HCEC 1CT (cell line): ENCODE measurements at places on chromosomes 2 and 18.
A peak's percentile ranks its signal among the peaks of the same experiment; 100 is the strongest.

- peak; percentile 30 for DNase-seq
Measured at GRCh38 chr2:133240491-133241223, 327.6 kb downstream of the NCKAP5 start.

- peak; percentile 96 for DNase-seq
Measured at GRCh38 chr2:26018184-26019055, 15.5 kb upstream of the RAB10 start.

DNA sequence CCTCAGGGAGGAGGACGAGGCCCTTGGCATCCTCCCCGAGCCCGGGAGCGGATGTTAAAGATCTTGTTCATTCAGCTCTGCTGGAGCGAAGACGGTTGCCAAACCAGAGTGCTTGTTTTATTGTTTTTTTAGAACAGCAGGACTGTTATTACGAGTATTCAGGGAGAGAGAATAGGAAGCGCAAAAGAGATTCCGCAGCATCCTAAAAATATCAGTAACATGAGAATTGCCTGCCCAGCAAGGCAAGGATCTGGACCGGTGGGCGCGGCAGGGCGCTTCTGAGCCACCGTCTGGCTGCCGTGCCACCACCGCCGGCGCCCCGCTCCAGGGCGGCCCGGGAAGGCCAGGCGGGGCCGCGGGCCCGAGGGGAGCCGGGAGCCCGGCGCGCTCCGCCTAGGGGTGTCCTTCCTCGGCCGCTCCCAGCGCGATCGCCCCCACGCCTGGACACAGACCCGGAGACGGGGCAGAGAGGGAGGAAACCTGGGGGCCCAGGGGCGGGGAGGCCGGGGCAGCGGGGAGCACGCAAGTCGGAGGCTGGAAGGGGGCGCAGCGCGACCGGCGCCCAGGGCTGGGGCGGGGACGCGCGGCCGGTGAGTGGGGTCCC lies 843 bp downstream of the CYS1 start:
- peak; percentile 46 for DNase-seq

DNA sequence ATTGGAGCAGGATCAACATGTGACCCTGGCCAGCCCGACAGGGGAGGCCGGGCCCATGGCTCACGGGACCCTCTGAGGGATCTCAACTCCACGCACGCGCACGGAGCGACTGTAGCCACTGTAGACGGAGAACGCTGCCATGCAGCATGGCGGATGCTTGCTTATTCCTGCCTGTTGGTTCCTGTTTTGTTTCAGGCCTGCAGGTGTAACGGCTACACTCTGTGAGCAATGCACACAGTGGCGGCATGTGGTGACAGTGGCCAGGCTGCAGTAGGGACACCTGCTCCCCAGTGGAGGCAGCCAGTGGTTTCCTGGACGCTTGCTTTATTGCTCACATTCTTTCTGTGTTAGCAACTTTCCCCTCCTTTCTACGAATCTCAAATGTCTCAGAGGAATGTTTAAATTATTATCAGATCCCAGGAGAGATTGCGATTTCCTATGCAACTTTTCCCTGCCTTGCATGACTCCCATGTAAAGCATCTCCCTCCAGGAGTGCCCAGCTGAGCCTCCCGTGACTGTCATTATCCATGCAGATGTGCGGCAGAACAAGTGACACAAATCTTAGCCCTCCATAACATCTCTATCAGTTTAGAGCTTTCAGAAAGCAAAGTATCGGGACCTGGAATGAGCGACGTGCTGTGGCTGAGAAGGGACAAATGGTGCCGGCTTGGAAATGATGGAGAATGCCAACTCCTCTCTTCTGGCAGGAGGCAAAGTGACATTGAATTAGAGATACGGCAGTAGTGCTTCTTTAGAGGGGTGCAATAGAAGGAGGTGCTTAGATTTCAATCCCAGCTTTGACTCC lies 209.7 kb downstream of the ASB1 start:
- DNase-seq, result peak; percentile 67

GRCh38 chr18:33733376-33733775 lies 155.4 kb downstream of the ASXL3 start:
- DNase-seq, result no peak

DNA sequence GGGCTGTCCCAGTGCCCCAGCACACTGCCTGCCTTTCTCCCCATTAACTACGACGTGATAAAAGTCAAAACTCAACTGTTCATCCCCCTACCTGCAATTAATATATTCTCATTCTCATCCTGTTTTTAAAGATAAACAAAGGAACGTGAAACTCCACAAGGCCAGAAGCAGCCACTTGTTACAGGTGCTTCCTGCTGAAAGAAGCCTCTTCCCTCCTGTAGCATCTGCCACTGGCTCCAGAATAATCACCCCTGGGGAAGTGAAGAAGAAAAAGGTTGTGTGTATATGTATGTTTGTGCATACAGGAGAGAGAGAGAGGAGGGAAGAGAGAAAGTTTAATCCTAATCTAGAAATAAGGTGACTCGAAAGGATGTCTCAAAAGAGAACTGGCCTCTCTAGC lies 27.1 kb downstream of the KIAA2012 start:
- DNase-seq, result no peak

DNA sequence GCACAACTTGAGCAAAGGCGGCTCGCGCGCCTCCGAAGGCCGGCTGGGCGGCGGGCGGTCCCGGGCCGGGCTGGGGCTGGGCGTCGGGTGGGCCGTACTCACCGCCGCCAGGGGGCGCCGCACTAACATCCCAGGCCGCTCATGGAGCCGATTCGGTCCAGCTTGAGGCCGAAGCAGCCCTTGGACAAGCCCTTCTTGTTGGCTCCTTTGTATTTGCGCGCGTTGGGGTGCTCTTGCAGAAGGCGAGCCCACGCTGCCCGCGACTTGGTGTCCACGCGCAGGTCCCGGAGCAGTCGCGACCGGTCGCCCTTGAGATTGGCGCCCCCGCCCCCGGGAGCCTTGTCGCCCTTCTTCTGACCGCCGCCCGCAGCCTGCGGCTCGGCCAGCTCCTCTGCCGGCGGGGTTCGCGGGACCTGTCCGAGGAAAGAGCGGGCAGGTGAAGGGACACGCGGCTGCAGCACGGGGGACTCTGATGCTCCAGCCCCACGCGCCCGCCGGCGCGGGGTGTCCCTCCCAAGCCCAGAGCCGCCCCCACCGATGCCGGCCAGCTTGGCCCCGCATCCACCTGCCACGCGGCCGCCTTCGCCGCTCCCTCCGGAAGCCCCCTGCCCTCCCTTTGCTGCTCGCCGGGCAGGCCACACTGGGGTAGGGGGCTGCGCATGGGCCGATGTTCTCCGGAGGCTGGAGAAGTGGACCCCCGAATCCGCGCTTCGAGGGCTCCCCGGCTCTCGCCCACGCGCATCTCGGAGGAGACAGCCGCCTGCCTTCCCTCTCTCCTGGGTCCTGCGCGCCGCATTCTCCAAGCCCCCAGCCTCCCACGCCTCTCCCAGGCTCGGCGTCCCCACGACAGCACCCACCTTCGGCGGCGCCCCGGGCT lies 655 bp downstream of the NPPC start:
- DNase-seq, result peak; percentile 79

- no peak for DNase-seq
Measured at GRCh38 chr2:239283961-239284795, 116.6 kb downstream of the HDAC4 start.

GRCh38 chr2:144377914-144378313 lies 142.0 kb downstream of the ZEB2 start:
- peak; percentile 37 for DNase-seq

DNA sequence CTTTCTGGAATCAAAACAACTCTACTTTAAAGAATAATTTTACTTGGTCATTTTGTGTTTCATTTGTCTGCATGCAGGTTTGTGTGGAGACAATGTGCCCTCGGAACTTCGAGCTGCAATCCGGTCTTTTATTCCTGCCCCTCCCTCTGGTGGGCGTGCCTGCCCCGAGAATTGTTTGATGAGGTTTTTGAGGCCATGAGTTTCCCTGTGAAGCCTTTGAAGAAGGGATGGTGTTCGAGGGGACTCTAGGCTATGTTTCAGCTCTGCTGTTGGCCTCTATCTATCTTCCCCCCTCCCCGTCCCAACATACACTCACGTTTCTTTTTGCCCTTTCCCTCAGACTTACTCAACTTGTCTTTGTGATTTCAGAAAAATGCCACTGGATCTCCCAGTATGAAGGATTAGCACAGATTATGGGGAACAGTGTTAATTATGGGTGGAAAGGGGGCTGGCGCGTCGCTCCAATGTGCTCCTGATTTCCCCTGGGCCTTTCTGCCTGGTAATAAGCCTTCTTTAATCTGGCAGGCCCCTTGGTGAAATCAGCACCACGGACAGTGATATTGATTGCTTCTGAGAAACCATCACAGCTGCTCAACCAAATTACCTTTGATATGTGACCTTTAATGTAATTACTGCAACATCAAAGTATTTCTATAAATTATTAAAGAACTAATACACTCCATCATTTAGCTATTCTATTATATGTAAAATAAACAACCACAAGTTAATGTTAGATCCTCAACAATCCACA lies 82.2 kb downstream of the CELF4 start:
- peak; percentile 2 for DNase-seq

GRCh38 chr2:15622614-15623480 lies 31.2 kb downstream of the DDX1 start:
- no peak for DNase-seq

DNA sequence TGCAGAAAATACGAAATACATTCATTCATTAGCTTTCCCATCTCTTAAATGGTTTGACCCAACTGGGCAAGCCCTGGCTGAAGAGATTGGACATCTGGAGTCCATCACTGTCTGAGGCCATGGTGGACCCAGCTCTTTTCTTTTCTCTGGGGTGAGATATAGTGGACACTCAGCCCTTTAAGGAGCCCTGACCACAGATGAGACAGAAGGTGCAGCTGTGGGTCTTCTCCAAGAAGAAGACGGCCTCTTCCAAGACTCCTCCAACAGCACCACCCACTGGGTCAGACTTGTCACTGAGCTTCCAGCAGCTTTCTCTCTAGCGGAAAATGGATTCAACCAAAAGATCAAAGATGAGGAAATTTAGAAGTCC lies 27.2 kb downstream of the TWIST2 start:
- DNase-seq, result no peak

DNA sequence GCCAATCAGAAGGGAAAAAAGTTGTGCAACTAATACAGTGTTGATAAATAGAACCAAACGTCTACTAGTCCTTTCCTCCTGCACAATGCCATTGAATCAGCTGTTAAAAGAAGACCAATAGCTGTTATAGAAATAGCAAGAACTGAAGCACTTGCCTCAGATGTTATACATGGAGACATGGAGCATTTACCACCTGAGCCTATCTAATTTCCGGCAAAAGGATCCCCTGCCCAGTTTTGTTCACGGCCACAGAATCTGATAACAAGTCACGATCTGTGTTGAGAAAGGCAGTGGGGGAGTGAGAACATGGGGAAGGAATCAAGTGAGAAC lies 285.4 kb downstream of the ZEB2 start:
- no peak for DNase-seq

DNA sequence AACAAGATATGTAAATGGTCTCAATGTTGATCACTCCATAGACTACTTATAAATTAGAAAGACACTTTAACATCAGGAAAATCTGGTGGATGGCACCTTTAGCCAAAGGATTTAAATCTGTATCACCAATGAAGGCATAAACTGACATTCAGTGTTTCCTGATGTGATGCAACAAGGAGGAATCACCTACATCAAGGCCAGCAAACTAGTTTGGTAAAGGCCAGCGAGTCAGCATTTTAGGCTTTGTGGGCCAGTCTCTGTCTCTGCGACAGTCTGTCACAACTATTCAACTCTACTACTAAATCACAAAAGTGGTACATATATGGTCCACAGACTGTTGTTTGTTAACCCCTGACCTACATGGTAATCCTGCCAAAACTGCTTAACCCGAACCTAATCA lies 33.3 kb downstream of the C2orf76 start:
- no peak for DNase-seq

DNA sequence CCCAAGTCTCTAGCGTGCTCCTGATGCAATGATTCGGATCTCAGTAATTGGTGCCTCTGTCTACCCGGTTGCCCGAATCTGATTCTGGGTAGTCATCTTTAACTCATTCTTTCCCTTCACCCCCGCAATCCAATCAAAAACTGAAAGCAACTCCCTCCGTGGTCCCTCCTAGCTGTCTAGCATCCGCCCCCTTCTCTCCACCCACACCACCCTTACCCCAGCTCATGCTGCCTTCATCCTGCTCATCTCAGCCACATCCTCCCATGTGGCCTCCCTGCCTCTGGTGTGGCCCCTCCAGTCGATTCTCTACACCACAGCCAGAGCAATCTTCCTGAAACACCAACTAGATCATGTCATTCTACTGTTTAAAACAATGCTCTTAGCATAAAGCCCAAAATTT lies 62.3 kb downstream of the TTC32 start:
- DNase-seq, result no peak

GRCh38 chr2:35454966-35455638 lies 900.5 kb upstream of the CRIM1 start:
- peak; percentile 83 for DNase-seq

- DNase-seq, result no peak
Measured at GRCh38 chr2:148877403-148877740, 2.3 kb downstream of the KIF5C start.

DNA sequence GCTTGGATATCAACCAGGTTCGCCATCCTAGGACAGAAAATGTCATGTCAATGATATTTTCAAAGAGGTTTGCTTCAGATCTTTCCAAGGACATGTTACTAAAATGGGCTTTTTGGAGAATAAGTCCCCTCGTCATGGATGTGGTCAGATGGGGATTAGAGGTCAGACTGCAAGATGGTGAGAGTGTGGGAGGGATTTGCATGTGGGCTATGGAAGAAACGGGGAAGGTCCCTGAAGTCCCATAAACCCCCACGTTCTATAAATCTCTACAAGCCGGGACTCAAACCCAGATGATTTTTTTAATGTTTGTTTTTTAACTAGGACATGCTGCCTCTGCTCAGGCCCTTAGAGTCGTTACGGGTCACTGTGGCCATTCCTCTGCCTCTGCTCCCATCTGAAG lies 37.7 kb upstream of the IGFBP5 start:
- no peak for DNase-seq

DNA sequence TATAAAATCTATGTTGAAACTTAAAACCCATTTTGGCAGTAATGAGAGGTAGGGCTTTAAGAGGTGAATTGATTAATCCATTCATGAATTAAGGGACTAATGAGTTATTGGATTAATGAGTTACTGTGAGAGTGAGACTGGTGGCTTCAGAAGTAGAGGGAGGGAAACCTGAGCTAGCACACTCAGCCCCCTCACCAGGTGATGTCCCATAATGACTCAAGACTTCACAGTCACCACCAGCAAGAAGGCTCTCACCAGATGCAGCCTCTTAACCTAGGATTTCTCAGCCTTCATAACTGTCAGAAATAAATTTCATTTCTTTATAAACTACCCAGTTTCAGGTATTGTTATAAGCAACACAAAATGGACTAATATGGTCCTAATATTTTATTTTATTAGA lies 621.7 kb upstream of the ACVR2A start:
- no peak for DNase-seq
